ENCODE measurements at places on chromosomes 3 and 15.

DNA sequence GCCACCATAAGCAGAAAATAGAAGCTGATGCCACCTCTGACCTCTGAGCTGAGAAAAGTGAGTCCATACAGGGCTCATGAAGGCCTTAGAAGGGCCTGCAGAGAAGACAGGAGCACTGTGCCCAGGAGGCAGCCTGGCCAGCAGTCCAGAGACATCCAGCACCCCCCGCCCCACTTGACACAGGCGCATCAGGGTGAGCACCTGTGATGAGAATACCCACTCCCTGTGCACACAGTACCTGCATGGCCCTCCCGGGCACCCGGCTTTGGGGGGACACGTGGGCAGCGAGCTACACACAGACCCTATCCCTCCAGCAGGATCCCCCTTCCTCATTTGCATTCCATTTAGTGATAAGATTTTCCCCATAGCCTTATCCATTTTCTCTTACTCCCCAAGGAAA lies 63.6 kb upstream of the NSMCE3 start:
- DNase-seq: no peak

GRCh38 chr3:71408903-71409302 lies 174.6 kb downstream of the FOXP1 start:
- DNase-seq: no peak

DNA sequence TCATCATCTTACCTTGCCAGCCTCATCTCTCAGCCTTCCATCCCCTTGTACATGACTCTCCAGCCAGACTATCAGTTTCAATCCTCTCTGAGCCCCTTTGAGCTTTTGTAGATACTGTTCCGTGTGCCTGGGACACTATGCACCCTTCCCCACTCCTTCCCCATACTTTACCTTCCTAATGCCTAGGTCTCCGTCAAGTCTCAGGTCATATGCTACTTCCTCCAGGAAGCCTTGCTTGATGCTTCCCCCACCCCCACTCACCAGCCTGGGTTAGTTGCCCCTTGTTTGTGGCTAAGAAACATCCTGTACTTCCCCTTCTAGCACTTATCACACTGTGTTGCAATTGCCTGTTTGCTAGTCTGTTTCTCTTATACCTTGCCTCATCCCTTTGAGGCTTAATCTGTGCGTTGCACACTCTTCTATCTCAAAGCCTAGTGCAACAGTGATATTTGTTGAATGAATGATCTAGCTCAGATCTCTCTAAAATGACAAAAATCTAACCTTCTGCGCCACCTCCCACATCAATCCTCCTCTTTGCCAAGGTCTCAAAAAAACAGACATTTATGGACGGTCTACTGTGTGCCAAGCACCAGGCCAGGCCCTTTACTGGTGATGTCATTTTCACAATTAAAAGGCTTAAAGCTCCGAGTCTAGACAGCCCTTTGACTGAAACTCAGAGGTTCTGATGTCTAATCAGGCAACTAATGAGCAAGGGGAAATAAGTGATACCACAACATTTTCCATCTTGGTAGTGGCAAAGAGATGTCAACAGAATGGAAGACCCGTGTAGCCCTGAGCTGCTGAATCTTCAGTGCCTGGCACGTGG lies 6.5 kb upstream of the USP3 start:
- no peak for DNase-seq

GRCh38 chr3:70546679-70547078 lies 234.2 kb upstream of the MDFIC2 start:
- DNase-seq: no peak

- no peak for DNase-seq
Observed at GRCh38 chr15:73982222-73982962, 9.7 kb downstream of the STOML1 start.

DNA sequence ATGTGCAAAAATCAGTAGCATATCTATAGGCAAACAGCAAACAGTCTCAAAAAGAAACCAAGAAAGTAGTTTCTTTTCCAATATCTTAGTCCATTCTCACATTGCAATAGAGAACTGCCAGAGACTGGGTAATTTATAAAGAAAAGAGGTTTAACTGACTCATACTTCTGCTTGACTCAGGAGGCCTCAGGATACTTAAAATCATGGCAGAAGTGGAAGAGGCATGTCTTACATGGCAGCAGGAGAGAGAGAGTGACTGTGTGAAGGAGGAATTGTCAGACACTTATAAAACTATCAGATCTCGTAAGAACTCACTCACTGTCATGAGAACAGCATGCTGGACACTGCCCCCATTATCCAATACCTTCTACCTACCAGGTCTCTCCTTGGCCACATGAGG lies 327.9 kb upstream of the EPHA3 start:
- DNase-seq: no peak

GRCh38 chr15:20348291-20348899 lies 193.2 kb downstream of the GOLGA6L6 start:
- no peak for DNase-seq

GRCh38 chr3:54577313-54577712 lies 350.5 kb downstream of the LRTM1 start:
- DNase-seq: peak; percentile 0

Measured in DMS53 (cell line).